Ovary (tissue), 10 donors: ENCODE measurements at places on chromosomes 2 and 18. TPM values are rescaled to one million over a fixed set of nuclear protein-coding genes. Genes with fewer than 3 reads are reported as not detected.

CIB4 gene
- total RNA-seq: not detected

- no peaks in the 10 kb centered on the region for H3K27me3 ChIP-seq
- H3K27ac ChIP-seq: no peak overlapping the region
- no peaks in the 10 kb centered on the region for H3K4me1 ChIP-seq
These were observed 86.8 kb downstream of the ESCO1 start for GRCh38 chr18:21513741-21514140.

GPR17 gene
- not detected for total RNA-seq

TRIM43 gene
- not detected for total RNA-seq

EFHD1 gene
- 50.2 TPM for total RNA-seq

DNA sequence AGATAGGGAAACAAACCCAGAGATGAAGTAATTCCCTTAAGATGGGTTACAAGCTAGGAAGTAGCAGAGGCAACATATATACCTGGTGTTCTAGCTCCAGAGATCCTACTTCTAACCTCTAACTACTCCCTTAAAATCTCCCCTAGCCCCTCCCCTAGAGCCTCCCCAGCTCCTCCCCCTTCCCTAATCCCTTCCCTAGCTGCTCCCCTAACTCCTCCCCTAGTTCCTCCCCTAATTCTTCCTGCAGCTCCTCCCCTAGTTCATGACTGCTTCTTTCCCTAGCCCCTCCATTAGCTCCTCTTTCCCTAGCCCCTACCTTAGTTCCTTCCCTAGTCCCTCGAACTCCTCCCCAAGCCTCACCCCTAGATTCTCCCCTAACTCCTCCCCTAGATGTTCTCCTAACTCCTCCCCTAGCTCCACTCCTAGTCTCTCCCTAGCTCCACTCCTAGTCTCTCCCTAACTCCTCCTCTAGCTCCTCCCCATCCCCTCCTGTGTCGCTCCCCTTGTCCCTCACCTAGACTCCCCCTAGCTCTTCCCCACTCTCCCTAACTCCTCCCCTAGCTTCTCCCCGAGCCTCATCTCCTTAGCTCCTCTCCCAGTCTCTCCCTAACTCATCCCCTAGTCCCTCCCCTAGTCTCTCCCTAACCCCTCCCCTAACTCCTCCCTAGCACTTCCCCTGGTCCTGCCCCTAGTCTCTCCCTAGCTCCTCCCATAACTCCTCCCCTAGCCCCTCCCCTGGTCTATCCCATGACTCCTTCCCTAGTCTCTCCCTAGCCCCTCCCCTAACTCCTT, 108.9 kb downstream of the CD226 start:
- no peaks in the 10 kb centered on the region for H3K27me3 ChIP-seq
- no peak for DNase-seq
- no peak overlapping the region for H3K27ac ChIP-seq
- no peaks in the 10 kb centered on the region for H3K4me1 ChIP-seq

DNA sequence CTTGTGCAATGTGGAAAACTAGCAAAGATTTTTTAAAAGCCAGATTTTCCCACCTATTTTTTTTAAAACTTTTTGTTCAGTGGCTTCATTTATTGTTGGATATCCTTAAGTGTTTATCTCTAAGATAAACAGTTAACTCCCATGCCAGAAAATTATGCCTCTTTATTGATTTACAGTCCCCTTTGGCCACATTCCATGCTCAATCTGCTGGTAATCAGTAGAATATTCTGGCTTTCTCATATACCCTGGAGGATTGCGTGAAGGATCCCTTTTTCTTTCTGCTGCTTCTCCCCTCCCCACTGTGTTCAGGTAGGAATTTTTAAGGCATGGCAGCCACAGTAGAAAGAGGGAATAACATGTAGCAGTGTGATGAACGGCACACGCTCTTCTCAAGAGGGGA, 2.6 kb downstream of the GRHL1 start:
- no peaks in the 10 kb centered on the region for H3K36me3 ChIP-seq
- no peak overlapping the region for H3K27ac ChIP-seq
- no peaks in the 10 kb centered on the region for H3K27me3 ChIP-seq
- no peak overlapping the region for H3K4me3 ChIP-seq
- DNase-seq: no peak

DNA sequence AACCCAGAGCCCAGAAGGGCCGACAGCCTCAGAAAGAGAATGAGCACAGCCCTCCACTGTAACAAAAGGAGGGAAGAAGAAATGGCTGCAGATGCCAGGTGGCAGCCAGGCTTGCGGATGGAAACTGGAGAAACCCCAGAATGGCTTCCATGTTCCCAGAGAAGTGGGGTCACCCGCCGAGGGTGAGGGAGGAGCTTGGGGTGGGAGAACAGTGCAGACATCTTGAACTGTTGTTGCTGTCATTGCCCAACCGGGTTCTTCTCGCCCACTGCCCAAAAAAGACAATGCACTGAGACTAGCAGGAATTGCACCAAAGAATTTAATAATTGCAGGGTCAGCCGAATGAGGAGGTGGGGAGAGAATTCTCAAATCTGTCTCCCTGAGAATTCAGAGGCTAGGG, 223.2 kb upstream of the RAB6C start:
- H3K4me1 ChIP-seq: no peaks in the 10 kb centered on the region
- H3K4me3 ChIP-seq: no peak overlapping the region
- H3K27ac ChIP-seq: no peak overlapping the region
- no peak for DNase-seq
- H3K36me3 ChIP-seq: no peaks in the 10 kb centered on the region

DNA sequence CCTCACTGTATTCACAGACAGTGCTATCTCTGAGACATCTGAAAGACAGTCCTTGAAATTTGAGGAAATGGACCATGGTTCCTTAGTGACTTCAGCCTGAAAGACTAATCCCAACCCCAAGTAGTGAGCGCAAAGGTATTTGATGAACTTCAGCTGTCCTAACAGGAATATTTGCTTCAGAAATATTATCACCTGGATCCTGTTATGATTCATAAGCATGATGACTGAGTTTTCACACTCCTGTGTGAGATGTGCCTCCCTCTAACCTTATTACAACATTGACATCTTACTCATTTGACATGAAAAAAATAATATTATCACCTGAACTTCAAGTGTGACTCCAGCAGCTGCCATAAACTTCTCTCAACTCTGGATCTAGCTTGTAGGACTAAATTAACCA, 11.6 kb upstream of the MRPL19 start:
- no peak overlapping the region for H3K4me3 ChIP-seq
- H3K4me1 ChIP-seq: peaks cover 3% of the 10 kb centered on the region
- no peak overlapping the region for H3K27ac ChIP-seq
- no peaks in the 10 kb centered on the region for H3K36me3 ChIP-seq
- H3K27me3 ChIP-seq: no peaks in the 10 kb centered on the region
- DNase-seq: no peak

- no peak overlapping the region for H3K27ac ChIP-seq
- H3K4me1 ChIP-seq: peaks cover 10% of the 10 kb centered on the region
- no peaks in the 10 kb centered on the region for H3K27me3 ChIP-seq
- no peak for DNase-seq
These were observed 257.7 kb upstream of the AGAP1 start for GRCh38 chr2:235235977-235236767.

NXPH2 gene
- total RNA-seq: 10.0 TPM

TLX2 gene
- not detected for total RNA-seq

- no peak overlapping the region for H3K27ac ChIP-seq
- no peak for DNase-seq
- H3K4me1 ChIP-seq: peaks cover 12% of the 10 kb centered on the region
- H3K27me3 ChIP-seq: no peaks in the 10 kb centered on the region
- H3K4me3 ChIP-seq: no peak overlapping the region
- H3K36me3 ChIP-seq: no peaks in the 10 kb centered on the region
These were observed 13.9 kb downstream of the RNF144A start for GRCh38 chr2:6930923-6931647.

DNA sequence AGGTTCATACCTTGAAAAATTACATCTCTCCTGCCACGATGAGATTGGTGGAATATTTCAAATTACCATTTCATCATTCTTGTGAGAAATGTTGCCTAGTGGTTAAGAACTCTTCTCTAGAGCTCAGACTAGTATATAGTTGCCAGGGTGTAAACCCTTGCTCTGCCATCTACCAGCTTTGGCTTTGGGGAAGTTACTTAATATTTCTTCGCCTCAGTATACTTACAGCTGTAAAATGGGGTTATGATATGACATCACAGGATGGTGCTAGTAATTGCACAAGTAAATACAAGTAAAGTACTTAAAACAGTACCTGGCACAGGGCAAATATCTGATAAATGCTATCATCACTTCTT, 1.5 kb downstream of the SPOPL start:
- no peaks in the 10 kb centered on the region for H3K36me3 ChIP-seq
- no peak for DNase-seq
- H3K4me3 ChIP-seq: peak overlapping the region; percentile 96
- no peaks in the 10 kb centered on the region for H3K27me3 ChIP-seq
- H3K4me1 ChIP-seq: peaks cover 5% of the 10 kb centered on the region

- no peak overlapping the region for H3K4me3 ChIP-seq
- no peak for DNase-seq
- peaks cover 11% of the 10 kb centered on the region for H3K4me1 ChIP-seq
- H3K36me3 ChIP-seq: no peaks in the 10 kb centered on the region
These were observed 61.8 kb downstream of the NEDD4L start for GRCh38 chr18:58105888-58106260.

- no peak overlapping the region for H3K4me3 ChIP-seq
- H3K27me3 ChIP-seq: no peaks in the 10 kb centered on the region
- no peaks in the 10 kb centered on the region for H3K36me3 ChIP-seq
- no peak for DNase-seq
- H3K27ac ChIP-seq: no peak overlapping the region
- no peaks in the 10 kb centered on the region for H3K4me1 ChIP-seq
These were observed 14.8 kb upstream of the SLC40A1 start for GRCh38 chr2:189595417-189595816.

GRCh38 chr2:208172125-208172524, 8.7 kb upstream of the CRYGA start:
- no peaks in the 10 kb centered on the region for H3K4me1 ChIP-seq
- no peaks in the 10 kb centered on the region for H3K27me3 ChIP-seq
- H3K36me3 ChIP-seq: no peaks in the 10 kb centered on the region
- H3K27ac ChIP-seq: no peak overlapping the region
- DNase-seq: no peak
